CMK (cell line): ENCODE measurements at places on chromosomes 6 and 20.

DNA sequence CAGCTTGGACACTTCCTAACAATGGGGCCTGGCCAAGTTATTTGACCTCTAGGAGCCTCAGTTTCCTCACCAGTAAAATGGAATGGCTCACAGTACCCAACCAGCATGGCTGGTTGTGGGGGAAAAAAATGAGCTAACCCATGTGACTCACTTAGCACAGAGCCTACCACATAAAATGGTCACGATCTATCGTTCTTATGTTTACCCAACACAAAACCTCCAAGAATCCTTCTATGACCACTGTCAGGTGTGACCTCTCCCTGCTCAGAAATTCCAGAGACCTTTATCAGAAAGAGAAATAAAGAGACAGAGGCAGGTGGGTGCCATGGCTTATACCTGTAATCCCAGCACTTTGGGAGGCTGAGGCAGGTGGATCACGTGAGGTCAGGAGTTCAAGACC, 39.4 kb downstream of the BPIFB1 start:
- DNase-seq = no peak

DNA sequence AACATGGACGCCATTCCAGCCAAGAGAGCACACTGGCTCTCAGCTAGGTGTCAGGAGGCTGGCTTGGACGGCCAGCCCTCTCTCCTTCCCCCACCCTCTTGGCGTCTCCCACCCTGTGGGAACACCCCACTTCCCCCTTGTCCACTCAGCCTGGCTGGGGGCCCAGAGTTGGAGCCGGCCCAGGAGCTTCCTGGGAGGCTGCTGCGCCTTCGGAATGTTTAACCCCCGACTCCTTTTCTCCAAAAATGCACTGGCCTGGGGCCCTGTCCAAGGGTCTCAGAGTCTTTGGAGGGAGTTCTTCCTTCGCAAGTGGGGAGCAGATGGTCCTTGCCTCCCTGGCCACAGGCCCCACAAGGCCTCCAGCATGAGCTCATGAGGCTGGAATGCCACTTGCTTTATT, 4.1 kb downstream of the ADAM33 start:
- DNase-seq = no peak

- no peak for DNase-seq
Observed at GRCh38 chr6:133309579-133309978, 68.4 kb downstream of the EYA4 start.

DNA sequence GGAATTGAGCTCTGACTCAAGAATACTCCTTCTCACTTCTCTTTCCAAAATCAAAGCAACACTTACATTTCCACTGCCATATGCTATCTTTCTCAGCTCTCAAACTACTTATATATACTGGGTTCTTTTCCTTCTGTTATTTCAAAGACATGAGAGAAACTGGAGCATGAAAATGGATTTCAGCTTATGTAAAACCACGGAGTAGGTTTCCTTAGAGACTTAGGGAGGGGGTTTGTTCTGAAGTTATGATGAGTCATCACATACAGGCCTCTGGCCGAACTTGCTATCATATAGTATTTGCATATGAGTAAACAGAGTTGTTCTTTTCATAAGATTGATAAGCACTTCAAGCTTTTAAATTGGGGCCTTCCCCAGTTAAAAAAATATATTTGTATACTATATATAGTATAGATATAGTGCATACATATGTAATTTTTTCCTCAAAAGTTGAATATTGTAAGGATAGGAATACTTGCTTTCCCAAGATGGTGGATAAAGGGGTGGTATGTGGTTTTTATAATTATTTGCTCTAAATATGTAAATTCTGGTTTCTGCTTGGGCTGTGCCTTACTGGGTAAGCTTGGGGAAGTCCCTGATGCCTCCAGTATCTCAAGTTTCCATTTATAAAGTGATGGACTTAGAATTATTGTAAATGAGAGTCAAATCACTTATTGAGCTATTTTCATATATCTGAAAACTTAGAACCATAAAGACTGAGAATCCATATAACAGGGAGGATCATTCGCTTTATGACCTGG, 273.9 kb downstream of the RFPL4B start:
- DNase-seq = no peak

GRCh38 chr6:34239500-34239825, 2.8 kb downstream of the HMGA1 start:
- DNase-seq = no peak
